ENCODE measurements at places on chromosomes 3 and 15.
A peak's percentile ranks its signal among the peaks of the same experiment; 100 is the strongest.

- no peak for DNase-seq
Observed at GRCh38 chr15:43776101-43776717, 557 bp downstream of the ELL3 start.

- DNase-seq, result no peak
Observed at GRCh38 chr3:133262333-133262732, 137.5 kb upstream of the BFSP2 start.

GRCh38 chr15:67826717-67827561 lies 1.6 kb downstream of the SKOR1 start:
- no peak for DNase-seq

DNA sequence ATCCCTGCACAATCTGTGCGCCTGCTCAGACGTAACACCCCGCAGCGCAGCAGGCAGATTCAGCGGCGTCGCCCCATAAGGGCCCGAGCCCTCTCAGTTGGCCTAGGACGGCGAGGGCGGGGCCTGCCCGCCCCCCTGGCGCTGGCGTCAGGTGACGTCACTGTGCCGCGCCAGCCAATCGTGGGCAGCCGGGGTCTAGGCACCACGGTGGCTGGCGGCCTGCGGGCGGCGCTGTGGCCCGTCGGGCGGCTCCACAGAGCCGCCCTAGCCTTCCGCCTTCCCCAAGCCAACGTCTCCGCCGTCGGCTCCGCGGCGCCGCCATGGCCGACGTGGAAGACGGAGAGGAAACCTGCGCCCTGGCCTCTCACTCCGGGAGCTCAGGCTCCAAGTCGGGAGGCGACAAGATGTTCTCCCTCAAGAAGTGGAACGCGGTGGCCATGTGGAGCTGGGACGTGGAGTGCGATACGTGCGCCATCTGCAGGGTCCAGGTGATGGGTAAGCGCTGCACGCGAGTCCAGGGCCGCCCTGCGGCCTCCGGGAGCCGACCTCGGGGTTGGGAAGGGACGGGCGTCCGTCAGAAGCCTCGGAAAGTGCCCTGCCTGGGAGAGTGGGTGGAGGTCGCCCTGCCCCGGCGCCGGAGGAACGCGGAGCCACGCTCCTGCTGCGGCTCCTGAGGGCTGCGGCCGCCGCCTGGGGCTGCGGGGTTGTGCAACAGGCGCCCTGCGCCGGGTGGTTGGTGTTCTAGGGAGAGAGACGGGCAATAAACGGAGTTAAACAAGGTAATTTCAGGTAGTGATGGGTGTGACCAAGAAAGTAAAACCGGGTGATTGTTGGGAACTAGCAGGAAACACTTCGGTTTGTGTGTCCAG lies at the start of gene RNF7:
Gene RNF7 (plus strand): TSS at position 277 of the 869 bp plus-strand sequence. CDS start 44 bp downstream, at position 321.
- DNase-seq, result peak; percentile 59

DNA sequence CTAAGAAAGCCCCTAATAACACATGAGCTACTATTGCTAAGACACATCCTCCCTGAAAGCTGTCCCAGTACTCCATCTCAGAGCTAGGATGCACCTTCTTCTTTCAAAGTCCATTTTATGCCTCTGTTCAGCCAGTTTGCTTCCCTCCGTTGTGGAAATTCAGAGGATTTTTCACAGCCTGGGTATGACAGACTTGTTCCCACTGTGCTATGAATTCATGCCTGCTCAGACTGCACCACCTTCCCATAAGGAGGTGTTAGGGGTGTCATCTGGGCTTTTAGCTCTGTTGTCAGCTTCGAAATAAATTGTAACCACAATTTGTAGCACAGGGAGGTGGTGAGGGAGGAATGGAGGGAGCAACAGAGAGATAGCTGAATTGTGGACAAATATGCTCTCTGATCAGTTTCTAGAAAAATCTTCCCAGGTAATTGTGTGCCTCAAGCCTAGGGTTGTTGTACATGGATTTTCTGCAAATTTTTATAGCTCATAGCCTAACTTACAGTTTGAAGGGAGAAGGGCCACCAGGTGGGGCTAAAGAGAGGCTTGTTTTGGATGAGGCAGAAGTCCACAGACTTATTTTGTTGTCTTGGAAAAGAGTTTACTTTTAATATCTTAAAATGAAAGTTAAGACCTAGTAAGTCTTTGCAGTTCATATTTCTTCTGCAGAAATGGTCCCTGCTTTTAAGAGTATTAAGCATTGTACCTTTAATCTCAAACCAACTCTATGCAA lies 462.0 kb downstream of the PDCD6IP start:
- no peak for DNase-seq

- no peak for DNase-seq
Observed at GRCh38 chr3:111980716-111981456, 2.1 kb downstream of the ABHD10 start.

- no peak for DNase-seq
Observed at GRCh38 chr15:79472446-79472845, 40.3 kb downstream of the MINAR1 start.

- DNase-seq, result peak; percentile 36
Observed at GRCh38 chr15:63915873-63916771, 82.4 kb upstream of the HERC1 start.

DNA sequence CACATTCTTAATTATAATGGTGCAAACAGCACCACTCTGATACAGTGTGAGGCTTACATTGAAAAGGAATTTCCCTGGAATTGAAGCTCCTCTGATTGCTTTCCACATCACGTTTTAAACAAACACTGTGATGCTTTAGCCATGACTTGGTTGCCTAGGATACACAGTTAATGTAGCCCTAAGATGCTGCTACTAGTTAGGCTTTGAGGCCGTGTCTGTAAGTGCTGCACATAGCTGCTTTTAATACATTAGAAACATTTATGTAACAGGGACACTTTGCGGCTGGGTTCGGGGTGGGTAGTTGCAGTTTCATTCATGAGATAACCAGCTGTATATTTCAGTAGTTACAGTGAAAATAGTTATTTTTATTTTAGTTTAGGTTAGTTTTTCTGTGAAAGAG lies 334.7 kb downstream of the NLGN1 start:
- no peak for DNase-seq

DNA sequence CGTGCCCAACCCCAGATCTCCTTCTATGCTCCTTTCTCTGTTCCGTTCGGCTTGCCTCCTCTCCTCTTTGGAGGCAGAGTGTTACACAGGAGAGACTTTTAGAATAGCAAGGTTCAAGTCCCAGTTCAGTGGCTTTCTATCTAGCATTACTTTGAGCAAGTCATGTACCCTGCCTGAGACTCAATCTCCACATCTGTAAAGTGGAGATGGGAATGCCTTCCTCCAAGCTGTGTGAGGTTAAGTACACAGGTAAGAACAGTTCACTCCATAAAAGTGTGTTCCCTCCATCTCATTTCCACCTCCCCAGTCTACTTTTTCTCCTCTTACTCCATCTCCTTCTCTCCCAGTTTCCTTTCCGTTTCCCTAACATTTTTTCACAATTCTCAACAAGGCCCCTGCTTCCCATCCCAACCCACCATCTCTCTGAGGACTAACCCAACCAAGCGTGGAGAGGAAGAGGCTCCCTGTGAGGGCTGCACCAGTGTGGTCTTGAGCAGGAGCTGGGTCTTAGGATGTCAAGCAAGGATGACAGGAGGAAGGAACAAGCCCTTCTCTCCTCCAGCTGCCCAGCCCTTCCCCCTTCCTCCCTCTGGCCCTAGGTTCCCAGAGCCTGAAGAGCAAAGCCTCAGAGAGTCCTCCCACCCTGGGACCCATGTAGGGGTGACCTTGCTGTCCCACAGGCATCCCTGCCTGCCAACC lies 6.4 kb downstream of the ATP8B4 start:
- DNase-seq, result no peak

GRCh38 chr15:42037656-42038055 lies 16.8 kb upstream of the PLA2G4E start:
- DNase-seq, result no peak

DNA sequence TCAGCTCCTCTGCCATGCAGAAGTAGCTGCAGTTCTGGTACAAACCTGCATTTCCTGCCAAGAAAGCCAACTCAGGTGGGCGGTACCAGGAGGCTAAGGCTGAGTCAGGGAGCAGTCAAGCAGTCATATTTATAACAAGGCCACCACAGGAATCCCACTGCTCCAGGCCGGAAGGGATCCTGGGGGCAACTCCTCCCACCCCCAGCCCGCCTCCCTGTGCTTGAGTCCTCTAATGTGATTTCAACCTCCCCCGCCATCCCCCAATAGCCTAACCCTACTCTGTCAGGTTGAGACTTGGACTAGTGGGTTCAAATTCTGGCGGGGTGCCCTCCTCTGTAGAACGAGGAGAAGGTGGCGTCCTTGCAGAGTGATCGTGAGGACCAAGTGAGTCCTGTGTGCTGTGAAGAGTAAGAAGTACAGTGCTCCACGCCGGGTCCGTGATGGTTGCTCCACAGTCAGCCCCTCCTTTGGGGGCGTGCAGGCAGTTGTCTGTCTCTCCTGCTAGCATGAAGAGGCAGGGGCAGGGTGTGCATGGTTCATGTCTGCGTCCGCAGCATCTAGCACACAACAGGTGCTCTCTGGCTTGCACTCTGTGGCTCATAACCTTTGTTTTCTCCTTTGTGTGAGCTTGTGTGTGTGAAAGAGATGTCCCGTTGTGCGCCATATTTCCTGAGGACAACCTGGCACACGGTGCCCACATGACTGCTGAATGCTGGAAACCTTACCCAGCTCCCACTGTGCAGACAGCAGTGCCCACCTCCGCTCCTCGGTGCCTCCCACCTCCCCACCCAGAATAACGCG lies 78.3 kb downstream of the SMAD6 start:
- DNase-seq, result peak; percentile 78

DNA sequence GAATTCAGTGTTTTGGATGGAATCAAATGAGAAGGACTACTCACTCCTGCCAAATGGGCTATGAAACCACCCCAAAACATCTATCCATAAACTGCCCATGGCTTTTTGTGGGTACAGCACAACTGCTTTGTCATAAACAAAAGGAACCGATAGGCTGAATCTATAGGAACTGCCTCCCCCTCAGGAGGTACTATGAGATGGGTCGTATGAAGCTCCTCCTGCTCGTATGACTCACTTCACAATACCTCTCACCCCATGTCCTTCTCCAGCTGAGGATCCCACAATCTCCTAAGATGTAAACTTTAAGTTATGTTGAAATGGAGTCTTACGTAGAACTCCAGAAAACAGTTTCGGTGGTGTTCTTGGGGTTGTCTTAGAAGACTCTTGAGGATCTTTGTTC lies 129.9 kb upstream of the SAMMSON start:
- DNase-seq, result no peak

DNA sequence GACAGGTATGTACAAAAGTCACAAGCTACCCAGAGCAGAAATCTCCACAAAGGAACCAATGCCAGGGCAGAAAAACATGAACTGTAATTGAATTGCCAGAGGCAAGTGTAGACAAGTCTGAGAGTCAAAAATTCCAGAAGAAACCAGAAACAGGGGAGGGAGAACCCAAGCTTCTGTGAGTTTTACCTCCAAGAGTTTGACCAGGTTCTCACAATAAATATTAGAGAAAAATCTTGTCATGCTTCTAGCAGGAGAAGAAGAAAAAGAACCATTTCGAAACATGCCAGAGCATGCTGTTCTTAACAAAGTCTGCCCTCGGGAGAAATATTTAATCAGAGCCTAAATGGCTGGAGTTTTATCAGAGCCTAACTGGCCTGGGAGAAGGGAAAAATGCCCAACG lies 32.5 kb upstream of the AP3B2 start:
- no peak for DNase-seq

- DNase-seq, result no peak
Observed at GRCh38 chr3:172411478-172411947, 36.7 kb downstream of the GHSR start.

GRCh38 chr3:58801541-58801940 lies 135.0 kb upstream of the FAM3D start:
- DNase-seq, result no peak

- no peak for DNase-seq
Observed at GRCh38 chr3:169083163-169083562, 580.3 kb downstream of the MECOM start.

GRCh38 chr3:189490749-189491148 lies 140.4 kb upstream of the TP63 start:
- no peak for DNase-seq

DNA sequence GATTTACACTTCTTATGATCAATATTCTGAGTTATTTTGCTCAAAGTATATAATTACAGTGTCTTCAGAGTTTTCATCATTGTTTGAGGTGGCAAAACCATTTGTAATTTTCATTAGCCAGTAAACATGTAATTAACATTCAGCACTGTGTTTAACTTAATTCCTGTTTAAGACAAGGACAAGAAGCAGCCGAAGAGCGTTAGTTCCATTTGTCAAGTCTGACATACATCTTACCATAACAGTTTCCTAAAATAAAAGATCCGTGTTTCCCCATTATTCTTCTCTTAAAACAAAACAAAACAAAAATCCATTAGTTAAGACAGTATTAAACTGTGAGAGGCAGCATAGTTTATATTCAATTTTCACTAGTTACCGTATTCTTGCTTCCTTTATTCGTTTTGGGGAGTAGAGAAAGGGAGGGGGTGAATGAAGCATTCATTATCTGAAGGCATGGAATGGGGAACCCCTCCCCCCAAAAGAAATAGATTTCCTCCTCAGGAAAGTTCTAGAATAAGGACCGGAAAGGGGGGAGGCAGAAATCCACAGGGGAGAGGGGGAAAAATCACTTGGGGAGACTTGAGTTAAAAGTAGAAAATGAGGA lies 5.5 kb upstream of the NR2F2 start:
- DNase-seq, result no peak

- no peak for DNase-seq
Observed at GRCh38 chr3:182375916-182376315, 417.4 kb upstream of the ATP11B start.

DNA sequence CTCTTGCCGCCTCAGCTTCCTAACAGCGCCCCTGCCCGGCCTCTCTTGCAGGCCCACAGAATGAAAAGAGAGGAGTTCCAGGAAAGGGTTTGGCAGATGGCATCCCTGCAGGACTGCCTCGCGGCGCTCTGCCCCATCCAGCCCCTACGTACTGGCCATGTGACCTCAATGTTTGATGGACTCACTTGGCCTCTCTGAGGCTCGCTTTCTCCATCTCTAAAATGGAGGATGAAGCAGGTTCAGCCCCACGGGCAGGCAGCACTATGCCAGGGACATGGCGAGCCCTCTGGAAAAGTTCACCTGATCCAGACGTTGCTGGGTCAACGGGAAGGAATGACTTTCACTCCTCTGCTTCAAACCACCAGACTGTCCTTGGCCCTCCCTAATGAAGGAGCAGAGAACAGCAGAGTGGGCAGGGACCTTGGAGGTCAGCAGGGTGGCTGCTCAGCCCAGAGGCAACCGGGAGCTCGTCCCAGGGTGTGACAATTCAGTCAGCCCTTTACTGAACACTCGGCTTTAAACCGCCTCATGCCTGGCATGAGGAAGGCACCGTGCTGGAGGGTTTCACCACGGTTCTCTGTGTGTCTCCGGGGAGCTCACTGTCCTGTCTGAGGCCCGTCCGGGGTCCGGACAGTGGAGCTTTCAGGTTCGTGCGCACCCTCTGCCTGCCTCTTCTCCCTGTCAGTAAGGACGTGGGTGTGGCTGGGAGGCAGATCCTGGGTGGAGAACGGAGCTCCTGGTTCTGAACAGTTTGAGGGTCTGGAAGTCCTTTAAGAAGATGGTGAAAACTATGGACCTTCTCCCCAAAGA lies 101.3 kb downstream of the LINGO1 start:
- DNase-seq, result no peak

DNA sequence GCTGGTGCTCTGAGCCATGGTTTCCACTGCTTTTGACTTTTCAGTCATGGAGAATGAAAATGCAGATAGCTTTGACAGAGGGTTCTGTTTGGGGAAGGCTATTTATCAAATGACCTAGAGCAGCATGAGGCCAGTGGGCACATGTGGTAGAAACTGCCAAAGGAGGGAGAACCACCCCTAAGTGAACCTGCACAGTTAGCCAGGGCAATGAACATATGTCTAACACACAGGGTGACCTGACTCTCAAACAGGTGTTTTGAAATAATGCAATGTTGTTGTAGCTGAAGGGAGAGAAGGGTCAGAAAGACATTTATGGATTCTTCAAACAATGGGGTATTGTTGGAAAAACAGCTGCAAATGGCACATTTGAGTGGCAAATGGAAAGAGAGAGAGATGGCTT lies 174.4 kb upstream of the FAM3D start:
- no peak for DNase-seq

Data from 8988T (cell line).